ENCODE measurements at places on chromosomes 1 and 21.

DNA sequence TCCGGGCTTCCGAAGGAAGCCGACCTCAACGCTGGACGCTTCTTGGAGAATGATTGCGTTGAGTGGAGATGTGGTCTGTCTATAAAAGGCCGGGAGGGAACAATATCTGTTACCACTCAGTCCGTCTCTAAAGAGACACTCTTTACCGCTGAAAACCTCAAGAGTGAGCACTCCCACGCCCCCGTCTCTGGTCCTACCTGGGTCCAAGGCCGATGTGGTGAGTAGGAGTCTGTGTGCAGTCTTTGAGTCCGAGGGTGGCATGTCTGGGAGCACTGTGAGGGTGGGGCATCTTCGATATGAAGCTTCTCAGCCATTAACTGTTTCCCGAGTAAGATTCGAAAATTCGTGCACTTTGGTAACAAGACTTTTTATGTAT lies 576 bp downstream of the ZFP69 start:
- DNase-seq, result peak; percentile 80

DNA sequence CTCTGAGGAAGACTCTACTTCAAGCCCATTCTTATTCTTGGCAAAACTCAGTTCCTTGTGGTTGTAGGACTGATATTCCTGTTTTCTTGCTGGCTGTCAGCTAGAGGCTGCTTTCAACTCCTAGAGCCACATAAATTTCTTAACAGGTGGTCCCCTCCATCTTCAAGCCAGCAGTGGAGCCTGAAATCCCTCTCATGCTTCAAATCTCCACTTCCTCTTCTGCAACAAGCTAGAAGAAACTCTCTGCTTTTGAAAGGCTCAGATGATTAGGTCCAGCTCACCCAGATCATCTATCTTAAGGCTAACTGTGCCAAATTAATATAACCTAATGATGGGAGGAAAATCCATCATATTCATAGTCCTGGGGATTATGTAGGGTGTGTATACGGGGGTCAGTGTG lies 43.2 kb upstream of the CD34 start:
- no peak for DNase-seq

- DNase-seq, result no peak
These were observed 31.4 kb downstream of the IQGAP3 start for GRCh38 chr1:156540955-156541354.

DNA sequence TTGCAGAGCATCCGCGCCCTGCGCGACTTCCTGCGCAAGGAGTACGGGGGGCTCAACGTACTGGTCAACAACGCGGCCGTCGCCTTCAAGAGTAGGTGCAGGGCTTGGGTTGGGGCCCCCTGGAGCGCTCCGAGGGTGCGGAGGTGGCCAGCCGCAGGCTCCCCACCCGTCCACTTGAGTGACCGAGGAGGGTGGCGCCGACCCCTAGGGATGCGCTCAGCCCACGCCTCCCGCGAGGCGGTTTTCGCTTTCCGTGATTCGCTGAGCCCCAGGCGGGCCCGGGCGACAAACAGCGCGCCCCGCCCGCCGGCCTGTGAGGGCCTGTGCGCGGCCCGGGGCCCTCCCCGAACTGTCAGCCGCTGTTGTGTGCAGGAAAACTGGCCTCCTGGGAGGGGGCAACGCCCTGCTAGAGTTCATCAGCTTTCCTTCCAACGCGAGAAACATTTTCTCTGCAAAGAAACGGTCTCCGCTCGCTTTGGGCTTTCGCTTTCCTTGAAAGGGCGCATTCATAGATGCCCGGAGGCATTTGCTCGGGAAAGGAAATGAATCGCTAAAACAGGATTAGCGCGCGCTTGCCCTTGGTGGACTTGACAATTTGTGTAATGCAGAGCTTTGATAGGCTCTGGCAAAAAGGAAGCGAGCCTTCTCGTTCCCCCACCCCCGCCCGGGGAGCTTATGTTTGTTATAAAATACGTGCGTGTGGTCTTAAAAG lies 668 bp downstream of the CBR3 start:
- DNase-seq, result peak; percentile 72

- no peak for DNase-seq
These were observed 111.4 kb upstream of the HOOK1 start for GRCh38 chr1:59703226-59703917.

Data from NCI-H510A treated with DMSO at 0.1 percent for 48 hours (cell line).